Naive thymus-derived CD8-positive, alpha-beta T cell (primary cell): ENCODE measurements at places on chromosomes 2 and 18.

- no peak for DNase-seq
These were observed 281.8 kb upstream of the CXCR4 start for GRCh38 chr2:136399667-136400289.

GRCh38 chr2:134855709-134856108 is 17.3 kb downstream of the ACMSD start:
- no peak for DNase-seq

GRCh38 chr2:120441744-120442471 is 96.0 kb downstream of the INHBB start:
- no peak for DNase-seq

- no peak for DNase-seq
These were observed 206.5 kb upstream of the ZSWIM2 start for GRCh38 chr2:187055463-187055862.

GRCh38 chr2:33432871-33433270 is 43.6 kb upstream of the RASGRP3 start:
- DNase-seq, result no peak

GRCh38 chr18:77862066-77862757 is 612.6 kb downstream of the GALR1 start:
- DNase-seq, result no peak

- no peak for DNase-seq
These were observed 39.7 kb upstream of the NABP1 start for GRCh38 chr2:191638079-191638801.

GRCh38 chr2:173034143-173034542 is 41.5 kb upstream of the MAP3K20 start:
- no peak for DNase-seq

- no peak for DNase-seq
These were observed 15.4 kb downstream of the MGAT5 start for GRCh38 chr2:134269230-134269629.

GRCh38 chr18:77061946-77062517 is 70.6 kb downstream of the MBP start:
- DNase-seq, result no peak

- no peak for DNase-seq
These were observed 399.3 kb upstream of the MMADHC start for GRCh38 chr2:149986861-149987260.

DNA sequence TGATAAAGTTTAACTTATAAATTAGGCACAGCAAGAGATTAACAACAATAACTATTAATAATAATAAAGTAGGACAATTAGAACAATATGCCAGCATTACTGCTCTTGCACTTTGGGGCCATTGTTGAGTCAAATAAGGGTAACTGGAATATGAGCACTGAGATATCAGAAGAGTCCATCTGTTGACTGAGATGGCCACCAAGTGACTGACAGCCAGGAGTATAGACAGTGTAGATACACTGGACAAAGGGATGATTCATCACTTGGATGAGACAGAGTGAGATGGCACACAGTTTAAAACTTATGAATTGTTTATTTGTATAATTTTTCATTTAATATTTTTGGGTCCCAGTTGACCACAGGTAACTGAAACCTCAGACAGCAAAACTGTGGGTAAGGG is 20.0 kb downstream of the NAB1 start:
- DNase-seq, result no peak
